Cerebellar cortex (tissue), 1 donor: ENCODE measurements at places on chromosomes 1 and 21.

DNA sequence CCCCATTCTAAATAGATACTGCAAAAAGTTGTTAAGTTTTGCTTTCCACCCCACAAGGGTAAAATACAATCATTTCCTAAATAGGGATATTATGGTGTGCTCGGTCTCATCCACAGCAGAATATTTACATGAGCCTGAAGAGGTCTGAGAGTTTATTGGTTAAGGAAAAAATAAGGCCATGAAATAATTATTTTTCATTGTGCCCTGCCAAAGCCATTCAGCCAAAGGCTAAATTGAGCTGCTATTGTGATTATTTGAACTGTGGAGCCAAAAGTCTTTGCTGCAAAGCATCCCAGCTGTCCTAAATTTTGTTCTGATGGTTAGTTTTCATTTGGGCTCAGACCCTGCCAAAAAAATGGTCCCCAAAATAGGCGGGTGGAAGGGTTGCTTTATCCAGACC lies 298.7 kb upstream of the ESRRG start:
- peak; percentile 12 for DNase-seq

GRCh38 chr1:53685272-53686051 lies 53.5 kb downstream of the GLIS1 start:
- DNase-seq = peak; percentile 79

DNA sequence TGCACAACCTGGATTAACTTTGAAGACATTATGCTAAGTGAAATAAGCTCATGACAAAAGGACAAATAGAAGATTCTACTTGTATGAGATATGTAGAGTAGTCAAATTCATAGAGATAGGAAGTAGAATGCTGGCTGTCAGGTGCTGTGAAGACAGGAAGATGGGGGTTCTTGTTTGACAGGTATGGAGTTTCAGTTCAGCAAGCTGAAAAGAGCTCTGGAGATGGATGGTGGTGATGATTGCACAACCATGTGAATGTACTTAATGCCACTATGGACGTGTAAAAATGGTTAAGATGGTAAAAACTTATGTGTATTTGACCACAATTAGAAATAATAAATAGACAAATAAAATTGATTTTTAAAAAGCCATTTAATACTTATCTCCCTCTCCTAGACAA lies 169.8 kb upstream of the DUSP10 start:
- no peak for DNase-seq

DNA sequence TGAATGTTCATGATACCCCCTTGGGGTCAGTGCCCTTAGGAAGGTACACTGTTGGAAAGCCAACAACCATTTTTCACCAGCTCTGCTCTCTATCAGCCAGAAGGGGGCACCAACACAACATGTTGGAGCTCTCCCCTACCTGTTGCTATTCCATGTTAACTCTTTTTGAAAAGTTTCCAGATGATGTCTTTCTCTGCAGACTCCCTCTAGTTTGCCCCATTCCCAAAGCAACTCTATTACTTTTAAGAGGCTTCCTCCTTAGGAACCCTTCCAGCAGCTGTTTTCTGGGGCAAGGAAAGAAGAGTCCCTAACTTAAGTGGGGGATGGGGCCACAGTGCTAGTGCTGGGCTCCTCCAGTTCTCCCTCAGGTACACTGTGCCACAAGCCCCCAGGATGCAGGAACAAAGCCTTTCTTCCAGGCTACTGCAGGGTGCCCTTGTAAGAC lies 22.9 kb upstream of the NDC1 start:
- peak; percentile 64 for DNase-seq

DNA sequence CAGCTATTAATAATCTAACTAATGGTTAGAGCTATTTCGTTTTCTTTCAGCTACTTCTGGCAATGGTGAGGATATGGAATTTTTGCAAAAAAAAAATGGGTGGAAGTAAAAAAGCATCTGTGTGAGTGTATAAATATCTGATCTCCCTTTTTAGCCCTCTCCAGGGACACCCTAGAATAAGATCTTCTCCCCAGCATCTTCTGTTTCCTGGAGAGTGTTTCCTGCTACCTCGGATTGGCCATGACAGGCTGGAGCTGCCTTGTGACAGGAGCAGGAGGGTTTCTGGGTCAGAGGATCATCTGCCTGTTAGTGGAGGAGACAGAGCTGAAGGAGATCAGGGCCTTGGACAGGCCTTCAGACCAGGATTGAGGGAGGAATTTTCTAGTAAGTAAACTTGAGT lies 23.8 kb downstream of the HSD3B2 start:
- DNase-seq = no peak

- DNase-seq = no peak
These were observed 57.1 kb downstream of the TMEM53 start for GRCh38 chr1:44616991-44617702.

- DNase-seq = no peak
These were observed 4.6 kb downstream of the JUN start for GRCh38 chr1:58779059-58779754.

- no peak for DNase-seq
These were observed 22.7 kb downstream of the NDUFS5 start for GRCh38 chr1:39048745-39049370.
